ENCODE measurements at places on chromosomes 4 and X.

GRCh38 chr4:38077791-38078489 is 117.7 kb downstream of the PTTG2 start:
- no peak for DNase-seq

DNA sequence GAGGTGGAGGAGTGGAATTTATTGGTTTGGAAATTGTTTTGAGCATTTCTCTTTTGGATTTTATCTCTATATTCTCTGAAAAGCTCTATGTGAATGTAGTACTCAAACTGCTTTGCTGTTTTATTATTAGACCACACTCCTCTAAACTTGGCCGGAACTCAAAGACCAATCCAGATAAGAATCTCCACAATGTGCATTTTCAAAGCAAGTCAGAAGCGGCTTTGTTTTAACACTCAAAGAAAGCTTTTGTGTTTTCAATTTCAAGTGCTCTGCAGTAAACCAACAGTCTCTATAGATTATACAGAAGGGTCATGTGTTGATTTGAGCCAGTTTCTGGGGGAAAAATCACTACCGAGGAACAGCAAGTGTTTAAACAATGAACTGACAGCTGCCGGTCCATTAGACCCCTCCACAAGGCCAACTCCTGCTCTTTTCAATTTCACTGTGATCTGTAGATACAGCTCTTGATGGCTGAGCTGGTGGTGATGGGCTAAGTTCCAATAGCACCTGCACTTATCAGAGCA is 79.4 kb downstream of the FTHL17 start:
- DNase-seq, result no peak

GRCh38 chr4:92249541-92249940 is 54.2 kb upstream of the GRID2 start:
- DNase-seq, result no peak

DNA sequence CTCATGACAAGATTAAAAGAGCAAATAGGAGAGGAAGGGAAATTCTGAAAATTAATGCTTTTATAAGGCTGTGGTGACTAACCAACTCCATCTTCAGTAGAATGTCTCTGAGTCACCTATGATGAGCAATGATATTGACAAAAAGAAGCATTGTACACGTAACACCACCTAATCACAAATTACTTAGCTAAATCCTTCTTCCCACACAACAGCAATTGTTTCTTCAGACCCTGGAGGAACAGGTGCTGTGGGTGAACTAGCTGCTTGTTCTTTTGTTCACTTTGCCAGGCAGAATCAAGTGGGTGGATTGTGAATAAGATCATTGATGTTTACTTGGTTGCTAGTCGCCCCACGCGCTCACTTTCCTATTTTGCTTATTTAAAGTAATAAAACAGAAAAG is 315.5 kb downstream of the CAMK2D start:
- DNase-seq, result no peak
